ENCODE measurements at places on chromosomes 7 and 10.

- no peak for DNase-seq
Measured at GRCh38 chr7:27689591-27690164, 27.0 kb upstream of the HIBADH start.

GRCh38 chr10:51046654-51047053 lies 27.6 kb upstream of the PRKG1 start:
- DNase-seq: no peak

GRCh38 chr7:143305423-143306070 lies 10.4 kb upstream of the CLCN1 start:
- DNase-seq: peak; percentile 55

GRCh38 chr7:141911391-141911790 lies 4.8 kb upstream of the OR9A4 start:
- no peak for DNase-seq

DNA sequence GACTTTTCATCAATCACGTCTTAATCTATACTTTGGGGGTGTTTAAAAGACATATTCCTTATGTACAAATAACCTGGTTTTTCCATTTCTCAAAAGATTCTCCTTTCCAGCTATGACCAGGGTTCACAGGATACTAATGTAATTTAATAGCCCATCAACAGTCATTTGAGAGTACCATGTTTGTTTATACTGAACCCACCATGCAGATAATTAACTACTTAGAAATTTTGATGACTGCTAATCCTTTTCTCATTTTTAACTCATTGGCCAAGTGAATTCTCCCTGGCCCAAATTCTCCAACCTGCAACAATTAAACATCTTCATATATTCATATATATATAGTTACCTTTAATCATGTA lies 28.8 kb upstream of the KMT2E start:
- DNase-seq: no peak

DNA sequence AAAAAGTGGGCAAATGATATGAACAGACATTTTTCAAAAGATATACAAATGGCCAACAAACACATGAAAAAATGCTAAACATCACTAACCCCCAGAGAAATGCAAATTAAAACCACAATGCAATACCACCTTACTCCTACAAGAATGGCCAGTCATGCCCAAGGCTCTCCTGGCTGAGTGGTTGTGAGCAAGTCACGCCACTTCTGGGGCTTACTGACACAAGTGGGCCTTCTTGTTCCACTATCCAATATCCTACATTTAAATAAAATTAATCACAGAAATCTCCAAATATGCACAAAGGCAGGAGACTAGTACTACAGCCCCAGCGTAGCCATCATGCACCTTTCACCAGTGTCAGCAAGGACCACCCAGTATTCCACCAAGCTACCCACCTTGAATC lies 181.9 kb downstream of the TNS3 start:
- DNase-seq: no peak

DNA sequence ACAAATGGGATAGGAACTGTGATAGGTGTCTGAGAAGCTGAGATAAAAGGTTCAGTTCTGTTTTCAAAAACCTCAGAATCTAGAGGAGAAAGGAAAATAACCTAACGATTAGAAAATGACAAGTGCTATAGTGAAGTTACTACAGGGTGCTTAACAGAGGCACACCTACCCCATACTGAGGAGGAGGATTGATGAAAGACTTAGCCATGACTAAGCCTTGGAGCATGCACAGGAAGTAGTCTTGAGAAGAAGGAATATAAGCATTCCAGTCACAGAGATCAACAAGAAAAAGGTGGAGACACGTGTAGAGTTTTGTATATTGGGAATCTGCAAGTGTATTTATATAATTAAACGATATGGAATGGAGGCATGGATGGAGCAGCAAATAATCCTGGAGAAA lies 1225.5 kb upstream of the CELF2 start:
- no peak for DNase-seq

DNA sequence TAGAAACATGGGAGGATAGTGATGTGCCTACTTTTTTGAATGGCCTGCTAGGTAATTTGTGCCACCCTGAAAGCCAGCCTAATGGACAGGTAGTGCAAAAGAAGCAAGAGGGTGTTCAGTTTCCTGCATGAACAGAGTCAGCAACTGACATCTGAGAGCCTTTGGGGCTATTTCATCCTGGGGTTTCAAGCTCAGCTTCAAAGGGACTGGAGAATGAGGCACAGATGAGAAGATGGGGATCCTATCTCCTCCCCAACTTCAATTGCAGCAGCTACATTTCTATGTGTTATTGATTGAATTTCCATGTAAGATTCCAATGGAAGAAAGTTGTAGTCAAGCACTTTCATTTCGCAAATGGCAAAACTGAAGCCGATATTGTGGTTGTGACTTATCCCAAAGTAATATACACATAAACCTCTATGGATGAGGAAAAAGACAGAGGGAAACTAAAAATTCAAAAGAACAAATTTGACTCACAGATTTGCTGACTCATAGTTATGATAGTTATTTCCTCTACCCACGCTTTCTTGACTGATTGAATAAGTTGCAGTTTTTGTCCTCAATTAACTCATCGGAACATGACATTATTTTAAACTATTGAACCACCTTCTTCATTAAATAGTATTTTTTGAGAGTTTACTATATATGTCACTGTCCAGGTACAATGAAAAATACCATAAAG lies 42.6 kb upstream of the NRP1 start:
- peak; percentile 1 for DNase-seq

- DNase-seq: peak; percentile 63
Measured at GRCh38 chr10:17026686-17027485, 102.7 kb downstream of the CUBN start.

DNA sequence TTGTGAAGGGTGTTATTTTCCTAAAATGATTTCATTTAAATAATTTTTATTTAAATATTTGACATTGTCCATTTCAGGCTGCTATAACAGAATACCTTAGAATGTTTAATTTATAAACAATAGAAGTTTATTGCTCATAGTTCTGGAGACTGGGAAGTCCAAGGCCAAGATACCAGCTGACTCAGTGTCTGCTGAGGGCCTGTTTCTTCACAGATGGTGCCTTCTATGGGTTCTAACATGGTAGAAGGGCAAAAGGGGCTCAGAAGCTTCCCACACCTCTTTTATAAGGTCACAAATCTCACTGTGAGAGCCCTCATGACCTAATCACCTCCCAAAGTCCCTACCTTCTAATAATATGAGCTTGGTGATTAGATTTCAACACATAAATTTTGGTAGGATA lies 50.7 kb downstream of the MTURN start:
- DNase-seq: no peak

- no peak for DNase-seq
Measured at GRCh38 chr10:93074147-93074596, 479 bp downstream of the CYP26A1 start.

- no peak for DNase-seq
Measured at GRCh38 chr7:112204499-112205342, 1.5 kb downstream of the DOCK4 start.

- no peak for DNase-seq
Measured at GRCh38 chr10:117005527-117006055, 604 bp upstream of the SHTN1 start.

- DNase-seq: no peak
Measured at GRCh38 chr10:100826031-100826651, 80.8 kb downstream of the PAX2 start.

DNA sequence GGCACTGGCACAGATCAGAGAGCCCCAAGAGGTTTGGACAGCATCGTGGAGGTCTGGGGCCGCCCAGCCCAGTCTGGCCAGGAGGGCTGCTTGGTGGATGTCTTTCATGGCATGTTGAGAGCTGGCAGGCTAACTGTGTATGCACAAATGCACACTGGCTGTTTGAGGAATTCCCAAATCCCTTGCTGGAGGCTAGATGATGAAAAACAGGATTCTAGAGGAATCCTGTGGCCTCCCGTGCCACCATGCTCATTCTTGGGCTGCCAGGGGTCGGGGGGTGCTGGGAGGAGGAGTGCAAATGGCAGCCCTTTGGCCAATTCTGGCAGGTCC lies 26.5 kb downstream of the LEP start:
- DNase-seq: no peak

DNA sequence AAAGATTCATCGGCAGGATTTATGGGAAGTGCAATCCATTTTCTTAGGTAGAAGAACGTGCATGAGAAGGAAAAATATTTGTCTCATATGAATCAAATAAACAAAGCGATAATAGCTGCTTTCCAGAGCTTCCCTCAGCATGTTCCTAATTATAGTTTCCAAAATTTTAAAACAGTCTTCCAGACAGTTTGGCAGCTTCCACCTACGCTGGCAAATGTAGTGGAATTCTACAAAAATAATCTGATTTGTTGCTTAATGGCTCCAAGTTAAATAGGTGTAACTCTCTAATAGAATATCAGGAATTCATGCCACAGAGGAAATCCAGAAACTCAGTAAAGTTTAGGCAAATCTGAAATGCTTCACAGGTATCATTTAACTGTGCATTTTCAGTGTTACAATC lies 23.3 kb upstream of the AGBL3 start:
- no peak for DNase-seq

- no peak for DNase-seq
Measured at GRCh38 chr10:81943583-81943982, 68.6 kb downstream of the NRG3 start.

DNA sequence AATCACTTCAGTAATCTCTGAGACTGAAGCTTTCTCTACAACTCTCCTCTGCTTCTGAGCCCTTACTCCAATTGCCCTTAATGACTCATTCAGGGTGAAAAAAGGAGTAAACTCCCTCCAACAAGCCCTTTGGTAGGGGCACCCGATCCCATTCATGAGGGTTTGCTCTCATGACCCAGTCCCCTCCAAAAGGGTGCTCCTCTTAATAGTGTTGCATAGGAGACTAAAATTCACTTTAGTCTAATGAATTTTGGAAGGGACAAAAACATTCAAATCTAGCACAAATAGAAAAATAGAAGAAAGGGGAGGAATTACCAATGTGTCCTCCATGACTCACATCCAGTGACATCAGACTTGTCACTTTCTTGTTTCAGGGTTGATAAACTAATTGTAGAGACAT lies 66.2 kb upstream of the CCNY start:
- DNase-seq: no peak

DNA sequence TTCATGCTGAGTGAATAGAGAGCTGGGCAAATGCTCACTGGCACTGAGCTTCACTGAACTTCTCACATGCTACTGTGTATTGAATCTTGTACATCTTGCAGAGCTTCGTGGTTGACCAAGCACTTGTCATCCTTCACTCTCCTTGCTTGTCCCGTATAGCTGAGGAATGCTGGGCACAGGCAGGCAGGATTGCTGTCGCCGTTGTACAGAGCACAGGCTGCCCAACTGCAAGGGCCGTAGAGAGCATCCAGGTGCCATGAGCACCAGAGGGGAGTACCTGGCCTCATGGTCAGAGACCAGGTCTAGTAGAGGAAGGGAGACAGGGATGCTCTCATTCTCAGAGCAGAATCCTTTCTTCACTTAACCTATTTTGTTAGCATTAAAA lies 99.8 kb upstream of the RET start:
- DNase-seq: no peak

GRCh38 chr10:99619090-99619800 lies 994 bp downstream of the SLC25A28 start:
- no peak for DNase-seq

- no peak for DNase-seq
Measured at GRCh38 chr7:20260223-20260622, 43.0 kb upstream of the MACC1 start.

DNA sequence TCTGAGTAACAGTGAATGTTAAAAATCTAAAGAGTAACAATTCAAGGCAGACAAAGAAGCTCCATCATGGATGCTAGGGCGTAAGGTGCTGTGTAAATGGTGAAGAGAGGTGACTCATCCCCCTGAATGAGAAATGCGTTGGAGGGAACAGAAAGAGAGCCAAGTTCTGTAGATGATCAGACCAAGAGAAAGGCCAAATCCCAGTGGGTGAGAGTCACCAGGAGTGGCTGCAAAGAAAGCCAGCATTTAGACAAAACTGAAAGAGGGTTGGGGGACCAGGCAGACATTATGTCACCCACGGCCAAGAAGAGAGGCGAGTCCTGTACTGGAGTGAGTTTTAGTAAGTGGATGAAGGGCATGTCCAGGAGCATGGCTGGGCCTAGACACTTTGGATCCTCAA lies 153.1 kb downstream of the TRIL start:
- DNase-seq: no peak

- DNase-seq: no peak
Measured at GRCh38 chr7:23106823-23107663, 1.5 kb downstream of the KLHL7 start.

DNA sequence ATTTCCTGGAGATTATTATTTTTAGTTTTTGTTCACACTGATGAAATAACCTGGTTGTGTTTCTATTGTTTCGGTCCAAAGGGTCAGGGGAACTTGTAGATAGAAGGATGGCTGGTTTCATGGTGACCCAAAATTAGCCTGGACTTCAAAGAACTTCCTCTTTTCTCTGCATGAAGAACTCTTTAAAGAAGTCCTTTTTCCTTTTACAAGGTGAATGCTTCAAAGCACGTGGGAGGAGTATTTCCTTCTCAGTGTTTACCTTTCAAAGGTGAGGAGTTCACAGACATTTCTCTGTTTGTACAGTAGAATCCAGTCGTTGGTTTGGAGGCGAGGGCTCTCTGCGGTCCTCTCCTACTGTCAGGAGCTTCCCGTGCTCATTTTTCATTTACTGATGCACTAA lies 561.7 kb downstream of the GATA3 start:
- no peak for DNase-seq

- DNase-seq: peak; percentile 28
Measured at GRCh38 chr10:15167411-15168290, 842 bp downstream of the NMT2 start.

DNA sequence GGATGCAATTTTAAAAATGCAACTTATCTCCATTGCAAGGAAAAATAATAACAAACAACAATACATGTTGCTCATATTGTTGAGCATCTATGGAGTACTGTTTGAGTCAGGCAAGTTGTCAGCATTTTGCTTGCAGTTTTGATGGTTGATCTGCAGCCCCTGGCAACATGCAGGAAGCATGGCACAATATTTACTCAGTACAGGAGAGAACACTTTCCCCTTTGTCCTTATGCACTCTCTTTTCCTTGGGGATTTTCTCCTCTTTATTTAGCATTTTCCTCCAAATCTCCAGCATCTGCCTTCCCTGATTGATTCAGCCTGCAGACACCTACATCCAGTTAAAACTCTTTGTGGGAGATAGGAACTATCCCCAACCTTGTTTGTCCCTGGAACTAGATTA lies 620.5 kb upstream of the LRRN3 start:
- no peak for DNase-seq

GRCh38 chr7:101128040-101128834 lies 1.3 kb downstream of the SERPINE1 start:
- no peak for DNase-seq

- no peak for DNase-seq
Measured at GRCh38 chr7:116653646-116654045, 18.4 kb upstream of the MET start.

DNA sequence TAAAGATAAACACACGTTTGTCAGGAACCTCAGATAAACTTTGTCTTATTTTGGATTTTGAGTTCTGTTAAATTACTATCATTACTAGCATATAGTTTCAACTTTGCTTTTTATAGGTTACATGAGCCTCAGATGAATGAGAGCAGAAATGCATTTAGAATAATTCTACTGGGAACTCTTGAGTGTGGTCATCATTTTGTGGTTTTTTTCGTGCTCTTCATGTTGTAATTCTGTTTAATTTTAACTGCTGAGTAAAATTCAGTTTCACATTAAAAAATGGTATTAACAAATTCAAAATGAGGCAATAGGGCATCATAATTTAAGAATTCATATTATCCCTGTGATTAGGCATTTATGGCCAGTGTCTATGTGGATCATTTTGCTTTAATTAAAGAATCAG lies 72.9 kb downstream of the GNAI1 start:
- no peak for DNase-seq

All from activated T-cell treated with anti-CD3 and anti-CD28 coated beads for 24 hours (primary cell).